ENCODE measurements at places on chromosomes 7 and 10. TPM values are rescaled to one million over a fixed set of nuclear protein-coding genes. Genes with fewer than 3 reads are reported as not detected.

DNA sequence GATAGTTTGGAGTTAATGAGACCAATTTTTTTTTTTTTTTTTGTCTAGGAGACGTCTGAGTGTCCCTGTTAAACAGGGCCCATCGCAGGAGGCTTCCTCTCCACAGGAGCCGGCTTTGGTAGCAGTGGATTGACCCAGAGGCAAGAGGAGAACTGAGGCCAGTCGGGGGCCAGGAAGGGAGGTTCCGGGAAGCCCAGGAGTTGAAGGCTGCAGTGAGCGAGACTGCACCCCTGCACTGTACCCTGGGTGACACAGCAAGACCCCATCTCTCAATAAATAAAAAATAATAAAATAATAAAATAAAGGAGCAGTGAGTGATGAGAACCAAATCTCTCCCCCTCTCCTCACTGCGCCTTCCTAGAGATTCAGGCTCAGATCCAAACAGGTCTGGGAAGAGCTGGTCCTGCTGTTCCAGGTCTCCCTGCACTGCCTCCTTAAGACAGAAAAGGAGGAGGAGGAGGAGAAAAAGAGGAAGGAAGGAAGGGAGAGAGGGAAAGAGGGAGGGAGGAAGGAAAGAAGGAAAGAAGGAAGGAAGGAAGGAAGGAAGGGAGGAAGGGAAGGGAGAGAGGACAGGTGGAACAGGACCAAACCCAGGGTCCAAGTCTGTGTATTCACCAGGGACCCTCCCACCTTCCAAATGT, 3.5 kb downstream of the MNX1 start:
- H3K36me3 ChIP-seq = no peaks in the 10 kb centered on the region
- H3K4me1 ChIP-seq = peaks cover 31% of the 10 kb centered on the region
- no peak overlapping the region for H3K4me3 ChIP-seq
- no peak overlapping the region for H3K27ac ChIP-seq

DNA sequence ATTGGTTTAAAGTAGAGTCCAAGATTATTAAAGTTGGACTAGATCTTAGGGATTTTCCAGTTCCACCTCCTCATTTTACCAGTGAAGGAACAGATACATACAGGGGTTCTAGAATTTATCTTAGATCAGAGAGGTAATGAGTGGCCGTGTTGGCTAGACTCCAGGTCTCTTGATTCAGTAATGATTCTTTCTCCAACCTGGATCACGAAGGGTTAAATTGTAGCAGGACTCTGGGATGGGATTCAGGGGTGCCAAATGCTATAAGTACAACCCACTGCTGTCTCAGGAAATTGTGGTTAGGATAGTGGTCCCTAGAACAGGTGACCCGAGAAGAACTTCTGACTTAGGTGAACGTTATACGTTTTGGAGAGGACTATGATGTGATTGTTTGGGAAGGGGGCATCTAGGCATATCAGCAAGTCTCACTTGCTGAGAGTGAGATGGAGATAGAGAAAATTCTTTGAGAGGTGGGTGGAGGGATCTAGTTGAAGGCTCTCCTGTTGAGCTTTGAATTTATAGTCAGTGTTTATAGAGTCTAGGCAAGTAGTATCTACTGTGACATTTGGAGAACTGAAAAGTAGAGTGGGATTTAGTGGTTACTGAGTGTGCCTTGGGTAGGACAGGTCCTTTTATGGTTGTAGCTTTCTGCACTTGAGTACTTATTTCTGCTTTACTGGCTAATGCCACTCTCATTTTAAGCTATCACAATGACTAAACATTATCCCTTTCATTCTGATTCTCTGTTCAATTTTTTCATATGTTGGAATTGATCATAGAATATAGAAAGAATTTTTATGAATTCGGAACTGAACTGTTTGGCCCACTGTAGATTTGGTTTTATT, 58.3 kb downstream of the ST7 start:
- no peaks in the 10 kb centered on the region for H3K36me3 ChIP-seq
- no peak for DNase-seq
- no peak overlapping the region for H3K27ac ChIP-seq
- H3K4me1 ChIP-seq = peaks cover 8% of the 10 kb centered on the region

GRM3 gene
- not detected for total RNA-seq

DNA sequence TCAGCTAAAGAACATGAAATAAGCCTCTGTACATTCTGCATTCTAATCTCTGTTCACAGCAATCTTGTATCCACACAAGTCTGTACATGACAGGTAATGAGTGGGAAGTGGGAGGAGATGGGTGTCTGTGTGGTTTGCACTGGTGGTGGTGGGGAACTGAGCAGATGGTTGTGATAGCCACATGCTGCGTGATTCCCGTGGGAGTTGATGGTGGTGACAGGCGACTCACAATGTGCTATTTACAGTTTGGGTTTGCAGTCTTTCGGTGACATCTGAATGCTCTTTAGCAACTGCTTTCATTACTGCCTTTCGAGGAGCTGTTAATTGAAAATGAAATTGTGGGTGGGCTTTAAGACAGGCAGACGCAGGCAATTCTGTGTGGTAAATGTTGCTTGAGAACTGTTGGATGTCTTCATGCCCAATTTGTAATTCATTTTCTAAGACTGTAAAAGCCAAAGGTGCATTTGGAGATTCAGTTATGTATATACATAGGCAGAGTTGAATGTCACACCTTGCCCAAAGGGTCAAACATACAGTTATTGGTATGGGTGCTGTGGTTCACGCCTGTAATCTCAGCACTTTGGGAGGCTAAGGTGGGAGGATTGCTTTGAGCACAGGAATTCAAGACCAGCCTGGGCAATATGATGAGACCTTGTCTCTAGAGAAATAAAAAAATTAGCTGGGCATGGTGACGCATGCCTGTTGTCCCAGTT, 308.2 kb downstream of the AUTS2 start:
- no peak overlapping the region for H3K4me3 ChIP-seq
- no peak for DNase-seq
- no peaks in the 10 kb centered on the region for H3K4me1 ChIP-seq
- no peaks in the 10 kb centered on the region for H3K27me3 ChIP-seq

AKR1C2 gene
- total RNA-seq = 38.9 TPM

PPP1R17 gene
- not detected for total RNA-seq

ERVW-1 gene
- not detected for total RNA-seq

- H3K27me3 ChIP-seq = no peaks in the 10 kb centered on the region
- peak overlapping the region; percentile 99 for H3K27ac ChIP-seq
- peaks cover 98% of the 10 kb centered on the region for H3K4me1 ChIP-seq
- peak overlapping the region; percentile 27 for H3K4me3 ChIP-seq
Observed at GRCh38 chr10:80464557-80465450, 10.7 kb downstream of the TSPAN14 start.

TMEM236 gene
- total RNA-seq = 0.55 TPM

TUBAL3 gene
- not detected for total RNA-seq

GRCh38 chr7:132349075-132349474, 227.2 kb downstream of the PLXNA4 start:
- no peak for DNase-seq
- H3K4me3 ChIP-seq = no peak overlapping the region
- no peaks in the 10 kb centered on the region for H3K4me1 ChIP-seq
- H3K27ac ChIP-seq = no peak overlapping the region
- H3K36me3 ChIP-seq = no peaks in the 10 kb centered on the region

DNA sequence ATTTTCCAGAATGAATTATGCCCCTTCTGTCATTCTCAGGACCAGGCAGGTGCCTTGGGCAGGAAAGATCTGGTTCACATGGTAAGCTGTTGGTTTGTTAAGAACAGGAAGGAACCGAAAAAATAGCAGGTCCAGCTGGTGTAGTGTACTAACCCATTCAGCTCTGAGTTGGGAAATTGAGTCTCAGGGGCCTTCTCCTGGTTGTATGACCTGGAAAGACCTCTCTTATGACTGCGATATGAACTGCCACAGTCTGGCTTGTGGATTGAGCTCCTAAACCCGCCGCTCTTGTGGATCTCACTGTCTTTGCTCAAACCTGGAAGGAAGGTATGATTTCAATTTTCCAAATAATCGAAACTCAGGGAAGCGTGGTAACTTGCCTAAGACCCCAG, 4.5 kb downstream of the LRIT1 start:
- H3K27me3 ChIP-seq = no peaks in the 10 kb centered on the region
- DNase-seq = no peak
- no peak overlapping the region for H3K4me3 ChIP-seq

LIPK gene
- total RNA-seq = not detected

PTPRE gene
- 49.9 TPM for total RNA-seq

DNA sequence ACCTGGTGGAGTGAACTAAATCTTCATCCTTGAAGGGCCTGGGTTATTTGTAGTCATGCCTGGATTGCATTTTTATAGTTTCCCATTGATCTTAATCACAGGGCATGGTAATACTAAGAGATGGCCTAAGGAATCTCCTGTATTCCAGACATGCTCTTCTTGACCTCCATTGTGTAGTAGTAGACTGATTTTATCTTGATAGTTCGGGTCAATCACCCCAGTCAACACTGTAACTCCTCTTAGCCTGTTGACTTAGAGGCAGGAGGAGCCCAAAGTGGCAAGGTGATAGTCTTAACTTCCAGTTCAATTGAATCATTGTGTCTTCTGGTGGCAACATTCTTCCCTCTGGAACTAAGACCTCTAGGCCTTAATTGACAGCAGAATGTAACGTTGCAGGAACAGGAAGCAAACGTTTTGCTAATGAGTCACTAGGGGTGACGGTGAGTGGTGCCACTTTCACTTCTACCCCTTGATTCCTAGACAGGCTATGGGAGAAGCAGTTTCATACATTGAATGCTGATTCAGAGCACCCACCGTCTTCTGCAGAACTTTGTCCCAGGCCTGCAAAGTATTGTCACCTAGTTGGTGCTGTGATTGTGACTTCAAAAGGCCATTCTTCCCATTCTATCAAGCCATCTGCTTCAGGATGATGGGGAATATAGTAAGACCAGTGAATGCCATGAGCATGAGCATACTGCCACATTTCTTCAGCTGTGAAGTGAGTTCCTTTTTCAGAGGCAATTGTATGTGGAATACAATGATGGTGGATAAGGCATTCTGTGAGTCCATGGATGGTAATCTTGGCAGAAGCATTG, 24.0 kb upstream of the PAPSS2 start:
- peak overlapping the region; percentile 30 for H3K27ac ChIP-seq
- no peak for DNase-seq
- no peak overlapping the region for H3K4me3 ChIP-seq
- no peaks in the 10 kb centered on the region for H3K27me3 ChIP-seq
- peaks cover 3% of the 10 kb centered on the region for H3K4me1 ChIP-seq

- no peaks in the 10 kb centered on the region for H3K4me1 ChIP-seq
- no peaks in the 10 kb centered on the region for H3K36me3 ChIP-seq
- no peak overlapping the region for H3K4me3 ChIP-seq
Observed at GRCh38 chr7:79282882-79283602, 170.4 kb downstream of the MAGI2 start.

CLDN4 gene
- 222 TPM for total RNA-seq

ZNF679 gene
- not detected for total RNA-seq

DNA sequence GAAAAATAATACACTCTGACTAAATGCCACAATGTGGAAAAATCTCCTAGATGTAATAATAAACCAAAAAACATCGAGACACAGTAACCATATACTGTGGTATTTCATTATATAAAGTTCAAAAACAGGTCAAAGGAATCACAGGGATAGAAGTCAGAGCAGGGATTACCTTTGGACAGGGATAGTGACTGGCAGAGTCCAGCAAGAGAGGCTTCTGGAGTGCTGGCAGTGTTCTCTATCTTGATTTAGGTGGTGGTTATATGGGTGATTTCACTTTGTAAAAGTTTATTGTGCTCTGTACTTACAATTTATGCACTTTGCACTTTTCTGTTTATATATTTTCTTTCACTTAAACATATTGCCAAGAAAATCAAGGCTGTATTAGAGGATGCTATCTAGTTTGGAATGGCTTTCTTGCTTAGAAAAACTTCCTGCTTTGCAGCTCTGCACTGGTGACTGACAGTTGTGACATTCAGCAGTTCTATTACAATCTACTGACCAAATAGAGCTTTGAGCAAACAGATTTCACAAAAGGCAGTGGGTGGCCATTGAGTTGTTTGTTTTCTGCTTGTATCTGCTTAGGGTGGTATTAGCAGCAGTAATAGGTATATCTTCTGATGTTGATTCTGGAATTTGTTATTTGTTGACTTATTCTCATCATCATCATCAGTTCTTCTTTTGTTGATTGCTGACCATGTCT, 263.6 kb upstream of the LRGUK start:
- no peaks in the 10 kb centered on the region for H3K4me1 ChIP-seq
- DNase-seq = no peak
- H3K27ac ChIP-seq = no peak overlapping the region
- no peaks in the 10 kb centered on the region for H3K27me3 ChIP-seq
- no peak overlapping the region for H3K4me3 ChIP-seq

RAB19 gene
- 1.9 TPM for total RNA-seq

HIBADH gene
- 25.0 TPM for total RNA-seq

GRCh38 chr10:132335189-132336063, 3.4 kb downstream of the LRRC27 start:
- no peak overlapping the region for H3K4me3 ChIP-seq
- no peaks in the 10 kb centered on the region for H3K27me3 ChIP-seq
- no peaks in the 10 kb centered on the region for H3K36me3 ChIP-seq
- peak; percentile 89 for DNase-seq

KCNMA1 gene
- 5.8 TPM for total RNA-seq

DNA sequence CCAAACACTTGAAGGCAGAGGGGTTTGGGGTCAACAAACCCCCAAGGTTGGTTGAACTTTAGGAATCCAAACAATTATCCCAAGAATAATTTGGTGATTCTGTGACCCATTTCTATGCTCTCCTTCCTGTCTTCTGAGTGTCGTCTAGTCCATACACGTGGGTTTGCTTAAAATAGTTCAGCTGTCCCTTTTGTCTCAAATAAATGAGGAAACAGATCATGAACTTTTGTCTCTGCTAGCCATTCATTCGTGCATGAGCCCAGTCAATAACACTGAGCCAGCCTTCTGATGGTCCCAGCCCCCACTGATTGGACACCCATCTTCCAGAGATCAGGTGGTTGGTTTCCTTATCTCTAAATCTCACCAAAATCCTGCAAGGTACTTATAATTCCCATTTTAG, 255.4 kb downstream of the PRPF18 start:
- H3K27me3 ChIP-seq = no peaks in the 10 kb centered on the region
- no peak for DNase-seq
- no peak overlapping the region for H3K27ac ChIP-seq

DNA sequence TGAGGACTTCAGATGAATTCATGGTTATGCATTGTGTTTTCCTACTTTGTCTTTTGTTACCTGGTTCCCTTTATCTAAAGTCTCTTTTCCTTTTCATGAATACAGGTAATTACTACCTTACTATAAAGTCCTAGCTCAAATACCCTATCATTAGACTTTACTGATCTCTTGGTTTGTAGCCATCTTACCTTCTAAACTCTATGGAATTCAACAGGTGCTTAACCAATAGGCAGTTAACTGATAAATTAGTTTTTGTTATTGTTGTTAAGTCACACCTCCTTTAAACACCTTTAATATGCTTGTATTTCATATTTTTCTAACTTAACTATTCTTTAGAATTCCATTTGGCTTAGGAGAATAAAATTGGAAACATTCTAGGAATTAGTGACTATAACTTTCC, 30.7 kb downstream of the PLCE1 start:
- no peak for DNase-seq
- no peaks in the 10 kb centered on the region for H3K27me3 ChIP-seq
- H3K4me1 ChIP-seq = no peaks in the 10 kb centered on the region
- no peak overlapping the region for H3K27ac ChIP-seq
- no peak overlapping the region for H3K4me3 ChIP-seq
- no peaks in the 10 kb centered on the region for H3K36me3 ChIP-seq

IDI2 gene
- not detected for total RNA-seq

ARMS2 gene
- not detected for total RNA-seq

METTL27 gene
- 6.2 TPM for total RNA-seq

Measured in upper lobe of left lung (tissue), 6 donors.